ENCODE measurements at places on chromosomes 2 and 18.

DNA sequence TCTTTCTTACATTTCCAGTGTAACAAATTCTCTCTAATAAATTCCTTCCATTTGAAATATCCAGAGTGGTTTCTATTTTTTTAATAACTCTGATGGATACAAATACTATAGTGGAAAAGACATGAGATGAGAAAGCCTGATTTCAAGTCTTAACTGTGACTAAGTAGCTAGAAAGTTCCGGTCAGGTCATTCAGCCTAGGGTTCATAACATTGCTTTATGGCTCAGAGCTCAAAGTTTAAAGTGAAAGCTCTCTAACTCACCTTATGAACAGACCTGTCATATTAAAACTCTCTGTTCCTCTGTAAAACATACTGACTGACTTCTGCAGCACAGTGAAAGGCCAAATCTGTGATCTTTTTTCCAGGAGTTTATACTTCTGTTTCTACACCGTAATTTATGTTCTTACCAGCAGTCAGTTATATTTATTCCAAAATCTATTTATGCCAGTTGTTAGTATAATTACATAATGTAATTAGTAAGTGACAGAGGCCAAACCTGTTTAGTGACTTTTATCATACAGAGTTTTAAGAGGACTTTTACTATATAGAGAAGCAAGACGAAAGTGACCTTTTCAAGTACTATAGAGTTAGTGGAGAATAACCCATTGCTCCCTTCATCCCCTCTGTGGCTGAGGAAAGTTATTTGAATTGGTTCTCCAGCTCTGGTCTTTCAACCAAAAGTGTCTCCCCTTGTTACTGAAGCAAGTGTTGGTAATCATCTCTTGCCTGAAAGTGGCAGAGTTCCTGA is 118.8 kb upstream of the PDE1A start:
- DNase-seq: no peak

DNA sequence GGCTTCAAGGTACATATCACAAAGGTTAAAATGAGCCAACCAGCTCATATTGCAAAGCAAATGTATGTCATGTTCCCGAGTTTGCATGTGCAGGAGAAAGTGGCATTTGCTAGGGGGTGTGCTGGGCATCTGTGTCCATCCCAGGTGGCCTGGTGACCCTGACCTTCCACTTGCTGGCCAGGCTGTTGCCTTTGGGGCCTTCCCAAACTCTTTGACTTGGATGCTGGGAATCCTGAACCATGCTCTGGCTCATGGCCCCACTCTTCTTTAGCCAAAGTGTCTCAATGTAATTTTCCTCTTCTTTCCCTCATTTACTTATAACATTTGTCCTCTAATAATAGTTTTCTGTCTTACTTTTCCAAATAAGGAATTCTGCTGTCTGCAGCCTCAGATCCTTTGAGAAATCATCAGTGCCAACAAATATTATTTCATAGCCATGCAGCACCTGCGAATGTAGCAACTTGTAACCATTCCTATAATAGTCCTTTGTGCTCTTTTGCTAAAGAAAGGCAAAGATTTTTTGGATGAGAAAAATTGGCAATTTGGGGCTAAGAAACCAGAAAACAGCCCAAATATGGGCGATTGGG is 64.2 kb downstream of the MTCL1 start:
- DNase-seq: no peak

- no peak for DNase-seq
Measured at GRCh38 chr18:34871435-34871834, 161.3 kb downstream of the DTNA start.

GRCh38 chr2:171081649-171082111 is 79.0 kb downstream of the TLK1 start:
- peak; percentile 20 for DNase-seq

DNA sequence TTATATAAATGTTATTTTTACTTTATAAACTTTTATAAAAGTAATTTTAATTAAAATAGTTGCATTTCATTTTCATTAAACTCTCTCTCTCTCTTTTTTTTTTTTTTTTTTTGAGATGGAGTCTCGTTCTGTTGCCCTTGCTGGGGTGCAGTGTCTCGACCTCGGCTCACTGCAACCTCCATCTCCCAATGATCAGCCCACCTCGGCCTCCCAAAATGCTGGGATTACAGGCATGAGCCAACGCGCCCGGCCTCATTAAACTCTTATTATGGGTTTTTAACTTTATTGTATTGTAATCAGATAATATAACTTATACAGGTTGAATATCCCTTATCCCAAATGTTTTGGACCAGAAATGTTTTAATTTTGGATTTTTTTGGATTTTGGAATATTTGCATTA is 10.9 kb upstream of the NPPC start:
- DNase-seq: no peak

GRCh38 chr2:170038734-170039133 is 139.2 kb upstream of the MYO3B start:
- DNase-seq: no peak

DNA sequence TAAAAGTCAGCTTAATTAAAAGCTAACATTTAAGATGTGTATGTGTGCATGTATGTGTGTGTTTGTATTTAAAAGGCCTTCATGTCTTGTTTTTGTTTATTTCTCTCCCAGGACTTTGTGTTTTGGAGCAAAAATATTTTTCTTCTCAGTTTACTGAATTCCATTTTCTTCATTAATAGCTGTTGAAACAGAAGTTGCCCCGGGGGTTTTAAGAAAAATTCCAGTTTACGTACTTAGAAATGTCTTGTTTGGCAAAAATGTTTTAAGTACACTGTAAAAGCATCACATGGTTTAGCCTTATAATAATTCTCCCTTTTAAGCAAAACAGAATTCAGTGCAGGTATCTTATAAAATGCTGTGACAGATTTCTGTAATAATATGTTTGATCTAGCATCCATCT is 1233.0 kb upstream of the NRXN1 start:
- DNase-seq: no peak

DNA sequence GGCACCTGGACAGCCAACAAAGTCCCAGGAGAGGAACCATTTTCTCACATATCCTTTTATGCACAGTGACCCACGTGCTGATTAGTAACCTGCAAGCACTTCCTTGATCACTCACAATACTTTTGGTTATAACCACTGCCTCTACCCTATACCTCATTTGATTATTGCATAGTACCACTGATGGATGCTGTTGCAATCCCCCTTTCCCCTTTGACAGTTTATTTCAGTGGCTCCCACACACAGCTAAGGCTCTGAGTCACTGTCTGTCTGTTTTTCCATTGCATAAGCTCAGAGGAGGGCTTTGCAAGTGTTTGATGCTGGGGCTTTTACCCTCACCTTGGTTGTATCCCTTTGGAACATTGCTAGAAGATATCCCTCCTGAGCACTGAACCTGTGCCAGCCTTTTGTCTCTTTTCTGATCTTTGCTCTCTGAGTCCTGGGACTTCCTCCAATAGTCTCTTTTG is 101.7 kb upstream of the RBBP8 start:
- no peak for DNase-seq

GRCh38 chr2:219289537-219290361 is 10.6 kb downstream of the DNAJB2 start:
- no peak for DNase-seq

GRCh38 chr18:72637721-72638120 is 93.6 kb upstream of the CBLN2 start:
- no peak for DNase-seq

DNA sequence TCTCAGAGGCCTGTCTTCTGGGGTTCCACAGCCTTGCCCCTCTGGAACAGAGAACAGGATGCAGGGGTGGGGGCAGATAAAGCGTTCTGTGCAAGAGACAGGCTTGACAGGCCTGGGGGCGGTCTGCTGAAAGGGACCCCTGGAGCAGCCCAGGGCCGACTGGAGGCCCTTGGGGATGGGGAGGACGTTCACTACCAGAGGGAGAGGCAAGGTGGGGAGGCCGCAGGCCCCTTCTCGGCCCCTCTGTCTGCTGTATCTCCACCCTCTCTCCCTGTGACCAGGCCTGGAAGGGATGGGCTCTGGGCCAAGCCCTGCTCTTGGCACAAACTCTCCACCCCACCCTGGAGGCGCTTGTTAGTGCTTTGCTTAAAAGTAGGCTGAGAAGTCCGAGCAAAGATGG is 27.3 kb upstream of the INHBB start:
- DNase-seq: no peak

GRCh38 chr18:28086670-28087552 is 90.0 kb downstream of the CDH2 start:
- DNase-seq: no peak

DNA sequence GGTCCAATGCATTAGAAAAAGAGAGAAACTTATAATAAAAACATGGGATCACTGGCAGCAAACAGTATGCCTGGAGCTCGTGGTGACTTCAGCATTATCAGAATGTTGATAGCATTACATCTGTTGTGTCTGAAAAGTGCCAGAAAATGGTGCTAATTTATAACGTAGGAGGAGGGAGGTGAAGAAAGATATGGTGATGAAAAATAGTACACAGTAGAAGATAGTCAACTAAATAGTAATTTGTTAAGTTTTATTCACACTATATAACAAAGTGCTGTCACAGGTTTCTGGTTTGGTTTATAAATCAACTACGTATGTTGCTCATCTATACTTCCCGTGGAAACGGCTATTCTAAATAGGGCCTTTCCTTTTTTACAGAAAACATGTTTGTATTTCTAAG is 117.4 kb downstream of the LRRTM1 start:
- no peak for DNase-seq

- DNase-seq: no peak
Measured at GRCh38 chr2:135386993-135387392, 144.0 kb downstream of the ZRANB3 start.

DNA sequence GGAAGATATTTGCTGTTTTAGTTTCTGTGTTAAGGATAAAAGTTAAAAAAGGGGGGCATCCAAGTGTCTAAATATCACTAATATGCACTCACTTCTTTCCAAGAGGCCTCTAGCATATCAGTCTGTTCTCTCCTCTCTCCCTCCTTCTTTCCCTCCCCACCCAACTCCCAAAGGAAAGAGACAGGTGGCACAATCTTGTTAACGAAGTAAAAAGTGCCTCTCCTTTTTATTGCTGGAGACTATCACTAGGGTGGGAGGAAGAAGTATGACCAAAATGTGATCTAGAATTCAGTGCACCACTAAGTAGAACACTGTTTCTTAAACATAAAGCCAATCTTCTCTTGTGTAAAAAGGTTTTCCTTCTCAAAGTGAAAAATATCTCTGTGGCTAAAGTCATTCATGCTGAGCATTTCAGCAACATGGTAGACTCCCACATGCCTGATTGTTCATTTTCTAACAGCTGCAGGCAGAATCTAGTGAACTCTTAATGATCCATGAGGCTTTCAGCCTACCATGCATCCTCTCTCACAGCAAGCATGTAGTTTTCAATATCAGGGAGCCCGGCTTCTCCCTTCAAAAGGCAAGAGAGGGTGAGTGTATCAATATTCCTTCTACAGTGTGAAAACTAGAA is 39.5 kb downstream of the RNU4ATAC start:
- DNase-seq: no peak

GRCh38 chr2:204892506-204893255 is 347.4 kb downstream of the PARD3B start:
- no peak for DNase-seq

DNA sequence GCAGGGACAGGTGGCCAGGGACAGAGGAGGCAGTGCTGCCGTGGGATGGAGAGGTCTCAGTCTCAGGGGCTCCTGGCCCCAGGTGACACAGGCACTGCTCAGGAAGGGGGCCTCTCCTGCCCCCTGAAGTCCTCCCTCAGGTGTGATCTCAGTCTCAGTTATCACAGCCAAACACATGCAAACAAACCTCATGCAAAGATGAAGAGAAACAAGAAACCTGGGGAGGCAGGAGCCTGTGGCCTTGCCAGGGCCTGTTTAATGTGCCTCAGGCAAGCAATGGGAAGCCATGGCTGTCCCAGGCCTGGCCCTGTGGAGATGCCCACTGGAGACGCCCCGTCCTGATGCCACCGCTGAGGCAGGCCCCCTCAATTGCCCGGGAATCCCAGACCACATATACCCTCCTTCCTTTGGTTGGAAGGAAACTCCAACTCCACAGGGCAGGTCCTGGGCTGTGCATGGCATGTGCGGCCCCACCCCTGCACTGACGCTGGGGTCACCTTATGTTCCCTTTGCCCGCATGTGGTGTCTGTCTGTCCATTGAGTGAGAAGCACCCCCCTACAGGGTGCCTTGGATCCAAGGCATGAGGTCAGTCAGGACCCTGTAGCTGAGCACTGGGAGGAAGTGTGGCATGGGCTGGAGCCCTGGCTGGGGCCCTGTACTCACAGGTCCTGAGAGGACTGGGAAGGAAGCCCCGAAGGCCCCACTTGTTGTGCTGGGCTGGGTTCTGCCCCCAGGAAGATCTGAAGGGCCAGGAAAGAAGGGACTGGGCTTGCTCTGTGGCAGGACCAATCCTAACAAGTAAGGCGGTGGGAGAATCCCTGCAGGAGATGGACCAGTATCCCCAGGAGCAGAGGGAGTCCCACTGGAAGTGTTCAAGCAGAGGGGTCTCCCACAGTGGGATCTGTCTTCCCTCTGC is 68.8 kb upstream of the RAB6C start:
- no peak for DNase-seq

DNA sequence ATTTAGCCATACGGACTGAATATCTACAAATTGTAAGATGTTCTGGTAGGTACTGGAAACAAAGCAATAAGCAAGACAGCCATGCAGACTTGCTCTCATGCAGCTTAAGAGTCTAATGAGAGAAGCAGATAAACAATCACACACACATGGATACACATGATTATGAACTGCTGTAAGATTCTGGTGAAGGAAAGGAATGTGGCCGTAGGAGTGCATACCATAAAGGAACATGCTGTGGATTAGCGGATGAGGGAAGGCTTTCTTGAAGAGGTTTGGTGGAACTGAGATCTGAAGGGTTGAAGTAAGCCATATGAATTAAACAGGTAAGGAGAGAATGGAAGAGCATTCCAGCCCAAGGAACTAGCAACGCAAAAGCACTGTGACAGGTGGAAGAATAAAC is 13.8 kb downstream of the CCDC93 start:
- DNase-seq: no peak

DNA sequence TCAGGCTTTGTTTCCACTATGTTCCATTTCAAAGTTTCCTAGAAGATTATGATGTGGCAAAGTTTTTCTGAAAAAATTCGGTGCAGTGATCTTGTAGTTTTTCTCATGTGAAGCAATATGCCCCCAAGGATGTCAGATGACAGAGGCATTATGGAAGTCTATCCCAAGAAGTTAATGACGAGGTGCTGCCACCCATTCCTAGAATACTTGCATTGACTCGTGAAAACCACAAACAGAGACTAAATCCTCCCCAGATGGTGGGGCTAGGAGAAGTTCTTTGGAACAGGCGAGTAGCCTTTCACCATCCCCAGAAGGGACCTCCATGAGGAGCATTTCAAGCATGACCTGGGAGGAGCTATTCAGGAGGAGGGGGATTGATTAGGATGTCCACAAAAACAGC is 40.2 kb upstream of the COPS8 start:
- DNase-seq: no peak

DNA sequence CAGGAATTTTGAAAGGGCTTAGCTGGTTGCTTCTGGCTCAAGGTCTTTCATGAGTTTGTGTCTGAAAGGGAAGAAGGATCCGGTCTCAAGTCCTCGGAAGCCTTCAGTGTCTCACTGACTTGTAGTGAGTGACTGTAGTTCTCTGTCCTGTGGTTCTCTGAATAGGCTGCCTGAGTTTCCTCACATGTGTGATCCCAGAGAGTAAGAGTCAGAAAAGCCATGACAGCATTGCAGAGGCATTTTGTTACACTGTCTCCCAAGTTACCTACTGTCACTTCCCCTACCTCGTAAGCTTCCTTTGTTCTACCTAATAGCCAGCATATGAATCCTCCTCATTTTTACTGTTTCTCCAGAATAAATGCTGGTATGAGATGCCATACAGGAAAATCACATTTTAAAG is 709.1 kb upstream of the CHAC2 start:
- no peak for DNase-seq

Measured in stimulated activated CD4-positive, alpha-beta T cell treated with anti-CD3 and anti-CD28 coated beads, Interleukin-4, amount 100 ng/mL, for 24 hours (primary cell).